Activated CD4-positive, alpha-beta T cell treated with anti-CD3 and anti-CD28 coated beads for 36 hours (primary cell): ENCODE measurements at places on chromosomes 6 and 20.

GRCh38 chr20:51695574-51696303 lies 72.5 kb downstream of the ATP9A start:
- H3K36me3 ChIP-seq = no peaks in the 10 kb centered on the region
- peaks cover 18% of the 10 kb centered on the region for H3K27me3 ChIP-seq
- H3K4me1 ChIP-seq = peaks cover 16% of the 10 kb centered on the region
- DNase-seq = peak; percentile 41

DNA sequence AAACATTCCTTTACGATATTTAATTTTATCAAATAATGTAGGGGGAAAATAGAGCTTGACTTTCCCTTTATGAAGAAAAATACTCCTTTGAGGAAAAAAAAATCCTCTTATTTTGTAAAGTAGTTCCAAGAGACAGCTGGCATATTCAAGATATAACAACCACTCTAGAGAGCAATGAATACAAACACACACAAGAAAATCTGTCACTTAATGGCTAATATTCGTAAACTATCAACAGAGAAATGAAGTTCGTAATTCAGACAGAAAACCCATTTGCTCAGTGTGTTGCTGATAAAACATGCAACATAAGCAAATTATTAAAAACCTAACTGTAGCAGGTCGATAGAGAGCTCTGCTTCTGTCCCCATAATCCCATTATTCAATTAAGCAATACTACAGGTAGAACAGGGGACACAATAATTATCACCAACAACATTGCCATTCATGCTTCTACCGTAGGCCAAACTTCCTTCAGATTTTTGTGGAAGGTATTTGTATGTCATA lies 714.4 kb upstream of the MARCKS start:
- H3K4me1 ChIP-seq = no peaks in the 10 kb centered on the region
- H3K27ac ChIP-seq = no peak overlapping the region
- no peaks in the 10 kb centered on the region for H3K27me3 ChIP-seq
- no peaks in the 10 kb centered on the region for H3K36me3 ChIP-seq
- no peak for DNase-seq

DNA sequence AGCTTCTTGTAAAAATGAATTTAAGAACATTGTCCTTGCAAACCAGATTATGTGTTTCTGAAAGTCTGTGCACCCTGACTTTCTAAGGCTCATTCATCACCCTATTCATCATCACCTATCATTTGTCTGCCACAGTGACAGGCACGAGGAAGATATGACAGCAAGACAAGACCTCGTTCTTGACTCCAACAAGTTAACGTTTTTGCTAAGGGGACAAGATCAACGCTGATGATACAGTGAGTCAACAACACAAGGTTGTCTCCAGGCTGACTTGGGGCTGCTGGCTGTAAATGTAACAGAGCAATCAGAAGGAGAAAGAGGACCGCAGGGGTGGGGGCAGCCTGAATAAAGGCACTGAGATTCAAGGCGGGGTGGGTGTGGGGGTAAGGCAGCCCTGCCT lies 94.2 kb downstream of the FOXC1 start:
- no peak for DNase-seq
- H3K27me3 ChIP-seq = no peaks in the 10 kb centered on the region
- no peaks in the 10 kb centered on the region for H3K4me1 ChIP-seq
- H3K27ac ChIP-seq = no peak overlapping the region
- H3K4me3 ChIP-seq = no peak overlapping the region

- H3K27ac ChIP-seq = no peak overlapping the region
- no peaks in the 10 kb centered on the region for H3K27me3 ChIP-seq
- no peak overlapping the region for H3K4me3 ChIP-seq
- H3K4me1 ChIP-seq = peaks cover 27% of the 10 kb centered on the region
- DNase-seq = no peak
- H3K36me3 ChIP-seq = no peaks in the 10 kb centered on the region
Measured at GRCh38 chr6:34358389-34358905, 34.0 kb downstream of the NUDT3 start.

DNA sequence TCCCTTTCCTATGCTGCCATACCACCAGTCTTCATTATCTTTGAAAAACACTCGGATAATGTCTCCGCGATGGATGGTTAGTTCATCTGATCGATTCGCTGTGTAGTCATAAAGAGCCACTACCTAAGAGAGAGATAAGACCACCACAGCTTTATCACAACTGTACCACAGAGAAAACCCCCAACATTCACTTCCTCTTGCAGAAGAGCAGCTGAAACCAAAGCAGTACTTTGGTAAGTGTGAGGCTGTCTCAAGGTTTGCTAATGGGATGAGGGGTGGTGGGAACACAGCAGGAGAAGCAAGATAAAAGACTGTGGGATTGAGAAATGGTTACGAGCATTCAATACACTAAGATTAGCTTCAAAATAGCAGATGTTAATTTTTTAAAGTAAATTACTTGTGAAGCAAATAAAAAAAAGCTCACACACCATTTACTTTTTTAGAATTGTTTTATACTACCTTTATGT lies 142.1 kb downstream of the MYB start:
- peaks cover 12% of the 10 kb centered on the region for H3K4me1 ChIP-seq
- DNase-seq = no peak
- H3K36me3 ChIP-seq = peaks cover 7% of the 10 kb centered on the region
- no peaks in the 10 kb centered on the region for H3K27me3 ChIP-seq
- no peak overlapping the region for H3K27ac ChIP-seq

DNA sequence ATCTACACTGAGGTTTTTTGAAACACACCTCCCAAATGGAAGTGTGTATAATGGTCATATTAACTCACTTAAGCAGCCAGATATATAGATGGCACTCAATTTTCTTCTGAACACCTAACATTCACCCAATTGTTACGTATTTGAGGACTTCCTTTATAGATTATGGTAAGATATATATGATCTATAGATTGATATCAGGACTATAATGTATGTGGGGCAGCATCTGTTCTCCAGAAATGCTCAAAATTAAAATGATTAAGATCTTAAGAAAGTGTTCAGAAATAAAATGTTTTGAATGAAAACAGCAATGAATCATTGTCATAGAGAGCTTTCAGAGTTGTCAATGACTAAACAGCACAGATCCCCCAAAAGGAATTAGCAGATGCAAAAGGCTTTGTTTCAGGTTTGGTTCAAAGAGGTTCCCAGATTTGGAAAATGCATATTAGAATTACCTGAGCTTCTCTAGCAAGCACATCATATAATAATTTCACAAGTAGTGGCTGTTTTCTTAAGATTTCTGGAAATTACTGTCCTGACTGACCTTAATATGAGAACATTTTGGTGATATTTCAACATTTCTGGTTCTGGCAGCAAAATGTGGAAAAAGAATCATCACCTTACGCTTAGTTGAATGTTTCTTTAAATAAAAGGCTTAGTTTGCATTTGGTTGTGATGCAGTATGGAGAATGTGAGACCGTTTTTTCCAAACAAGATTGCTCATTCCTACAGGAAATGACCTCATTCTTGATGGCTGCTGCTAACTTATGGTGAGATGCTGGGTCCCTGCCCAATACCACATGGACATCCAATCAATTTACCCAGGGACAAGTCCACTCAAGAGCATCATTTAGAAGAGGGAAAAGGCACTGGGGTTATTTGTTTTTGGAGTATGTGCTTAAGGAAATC lies 31.5 kb downstream of the TRAF3IP2 start:
- peaks cover 24% of the 10 kb centered on the region for H3K4me1 ChIP-seq
- peak overlapping the region; percentile 72 for H3K27ac ChIP-seq
- DNase-seq = peak; percentile 36
- H3K27me3 ChIP-seq = no peaks in the 10 kb centered on the region
- no peak overlapping the region for H3K4me3 ChIP-seq
- H3K36me3 ChIP-seq = peaks cover 67% of the 10 kb centered on the region

GRCh38 chr6:51137777-51138176 lies 319.1 kb downstream of the TFAP2B start:
- no peak for DNase-seq
- H3K27ac ChIP-seq = no peak overlapping the region
- H3K27me3 ChIP-seq = no peaks in the 10 kb centered on the region
- H3K4me1 ChIP-seq = no peaks in the 10 kb centered on the region
- no peak overlapping the region for H3K4me3 ChIP-seq
- H3K36me3 ChIP-seq = no peaks in the 10 kb centered on the region

GRCh38 chr6:142848156-142848555 lies 96.8 kb downstream of the HIVEP2 start:
- no peaks in the 10 kb centered on the region for H3K27me3 ChIP-seq
- no peak for DNase-seq
- no peak overlapping the region for H3K4me3 ChIP-seq
- peaks cover 95% of the 10 kb centered on the region for H3K4me1 ChIP-seq
- peak overlapping the region; percentile 61 for H3K27ac ChIP-seq

DNA sequence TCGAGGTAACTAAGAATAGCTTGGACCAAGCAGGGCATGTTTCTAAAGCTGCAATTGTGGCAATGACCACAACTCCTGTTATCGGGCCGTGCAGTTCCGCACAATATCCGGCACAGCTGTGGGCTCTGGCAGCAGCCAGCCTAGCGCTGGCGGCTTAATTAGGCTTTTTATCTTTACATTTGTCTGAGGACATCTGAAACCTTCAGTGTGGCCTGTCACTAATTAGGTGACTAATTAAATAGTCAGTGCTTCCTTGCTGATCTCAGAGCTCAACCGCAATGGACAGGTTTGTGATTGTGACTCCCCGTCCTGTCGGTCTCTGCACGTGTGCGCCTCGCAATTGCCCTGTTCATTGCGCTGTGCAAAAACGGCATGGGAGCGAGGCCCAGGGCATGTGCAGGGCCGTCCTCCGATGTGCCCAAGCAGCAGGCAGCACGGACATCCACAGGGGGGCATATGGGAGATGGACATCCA lies 134.8 kb upstream of the INSM1 start:
- peaks cover 6% of the 10 kb centered on the region for H3K27me3 ChIP-seq
- no peaks in the 10 kb centered on the region for H3K36me3 ChIP-seq
- DNase-seq = no peak
- H3K27ac ChIP-seq = no peak overlapping the region
- H3K4me3 ChIP-seq = no peak overlapping the region

GRCh38 chr6:80465513-80465912 lies 359.0 kb downstream of the BCKDHB start:
- peaks cover 2% of the 10 kb centered on the region for H3K36me3 ChIP-seq
- H3K4me1 ChIP-seq = no peaks in the 10 kb centered on the region
- no peaks in the 10 kb centered on the region for H3K27me3 ChIP-seq
- H3K27ac ChIP-seq = no peak overlapping the region
- no peak for DNase-seq
